Urothelium cell line (cell line): ENCODE measurements at places on chromosomes 5 and 9.

DNA sequence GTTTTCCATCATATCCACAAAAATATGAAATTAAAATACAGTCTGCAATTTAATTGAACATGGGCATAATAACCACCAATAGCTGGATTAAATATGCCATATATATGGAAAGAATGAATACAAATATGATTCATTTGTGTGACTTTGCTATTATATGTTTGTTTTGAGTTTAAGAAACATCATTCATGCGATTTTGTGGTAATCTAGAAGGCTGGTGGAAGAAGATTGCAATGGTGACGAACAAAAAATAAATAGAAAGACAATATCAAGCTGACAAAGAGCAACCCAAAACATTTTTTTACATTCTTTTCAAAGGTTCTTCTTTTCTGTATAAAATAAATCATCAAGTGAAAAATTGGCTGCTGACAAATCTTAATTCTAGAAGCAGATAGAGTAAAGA is 610.0 kb downstream of the MAT2B start:
- DNase-seq, result no peak

DNA sequence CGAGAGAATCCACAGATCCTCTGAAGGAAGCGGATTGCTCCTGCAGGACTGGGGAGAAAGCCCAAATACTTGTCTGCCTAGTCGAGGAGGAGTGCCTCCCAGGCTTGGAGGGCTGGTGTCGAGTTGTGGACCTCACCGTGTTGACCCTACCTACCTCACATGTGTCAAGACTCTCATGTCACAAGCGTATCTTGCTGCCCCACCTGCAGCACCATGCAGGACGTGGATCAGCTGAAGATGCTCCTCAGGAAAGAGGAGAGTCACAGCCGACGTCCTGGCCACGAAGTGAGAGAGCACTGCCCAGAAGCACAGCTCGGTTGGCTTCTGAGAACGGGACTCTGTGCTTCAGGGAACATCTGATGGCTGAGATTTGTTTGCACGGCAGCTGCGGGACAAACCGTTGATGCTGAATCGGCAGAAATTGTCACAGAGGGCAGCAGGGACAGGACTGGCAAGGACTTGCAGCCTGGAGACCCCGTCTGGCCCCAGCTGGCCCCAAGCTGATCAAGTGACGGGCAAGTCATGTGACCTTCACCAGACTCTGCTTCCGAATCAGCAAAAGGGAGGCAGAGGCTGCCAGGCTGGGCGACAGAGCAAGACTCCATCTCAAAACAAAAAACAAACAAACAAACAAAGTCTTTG is 119.1 kb upstream of the ITGA1 start:
- no peak for DNase-seq

- no peak for DNase-seq
Measured at GRCh38 chr5:105413406-105413990, 1850.9 kb upstream of the NUDT12 start.

DNA sequence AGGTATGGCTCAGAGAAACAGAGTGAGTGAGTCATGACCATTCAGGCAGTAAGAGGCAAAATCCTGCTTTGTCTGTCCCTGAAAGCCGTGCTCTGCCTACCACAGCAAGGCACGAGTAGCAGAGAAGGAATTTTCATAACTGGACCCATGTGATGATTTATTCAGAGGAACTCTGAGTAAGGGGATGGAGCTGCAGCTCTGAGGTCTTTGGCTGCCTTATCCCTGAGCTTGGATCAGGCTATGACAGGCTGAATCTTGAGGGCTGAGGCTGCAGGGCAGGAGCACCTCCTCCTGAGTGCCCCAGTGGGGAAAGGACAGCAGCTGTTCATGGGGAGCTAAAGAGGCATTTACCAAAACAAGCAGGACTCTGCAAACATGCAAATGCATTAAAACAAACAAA is 183.4 kb downstream of the PAPPA start:
- DNase-seq, result no peak
